Right kidney (tissue), 9 donors: ENCODE measurements at places on chromosomes 16 and 17.
A peak's percentile ranks its signal among the peaks of the same experiment; 100 is the strongest.

- DNase-seq = peak; percentile 22
These were observed 6.9 kb downstream of the RARA start for GRCh38 chr17:40315678-40316570.

- DNase-seq = peak; percentile 95
These were observed 479 bp downstream of the ITGA3 start for GRCh38 chr17:50056217-50056960.

DNA sequence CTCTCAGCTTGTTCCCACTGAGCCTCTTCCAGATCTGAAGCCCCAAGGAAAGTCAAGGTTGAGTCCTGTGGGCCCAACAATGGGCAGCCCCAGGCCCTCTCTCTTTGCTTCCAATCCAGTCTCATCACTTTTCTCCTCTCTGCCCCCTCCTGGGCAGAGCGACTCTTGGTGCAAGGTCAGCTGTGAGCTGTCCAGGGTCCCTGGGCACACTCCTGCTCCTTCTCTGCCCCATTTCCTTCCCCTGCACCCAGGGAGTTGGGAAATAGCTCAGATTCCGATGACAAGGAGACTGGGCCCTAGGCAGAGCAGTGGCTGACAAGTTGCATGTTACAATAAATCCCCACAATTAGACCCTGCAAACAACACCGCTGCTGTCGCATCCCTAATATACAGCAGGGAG is 16.1 kb upstream of the CRHR1 start:
- no peak for DNase-seq

GRCh38 chr16:23557779-23558702 is 514 bp downstream of the UBFD1 start:
- DNase-seq = no peak

- DNase-seq = no peak
These were observed 21.1 kb upstream of the TACO1 start for GRCh38 chr17:63579633-63580032.

- no peak for DNase-seq
These were observed 131.6 kb downstream of the MRTFB start for GRCh38 chr16:14202697-14203096.

DNA sequence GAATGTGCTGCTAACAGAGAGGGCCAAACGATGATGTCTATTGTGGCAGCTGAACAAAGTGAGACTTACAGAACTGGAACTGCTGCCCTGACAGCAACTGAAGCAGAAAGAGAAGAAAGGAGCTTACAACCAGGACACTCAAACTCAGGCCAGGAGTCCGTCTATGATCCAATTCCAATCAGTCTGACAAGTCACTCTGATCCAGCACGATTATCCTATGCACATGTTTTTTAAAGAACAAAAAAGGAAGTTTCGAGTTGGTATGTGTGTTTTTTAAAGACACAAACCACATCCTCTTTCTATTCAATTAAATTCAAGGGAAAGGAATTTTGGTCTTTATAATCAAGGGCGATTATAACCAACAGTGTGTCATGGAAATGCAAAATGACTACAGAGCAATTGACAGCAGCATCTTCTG is 42.4 kb upstream of the MTMR4 start:
- DNase-seq = no peak

GRCh38 chr16:35797811-35798210 is 2338.4 kb downstream of the TP53TG3F start:
- no peak for DNase-seq

DNA sequence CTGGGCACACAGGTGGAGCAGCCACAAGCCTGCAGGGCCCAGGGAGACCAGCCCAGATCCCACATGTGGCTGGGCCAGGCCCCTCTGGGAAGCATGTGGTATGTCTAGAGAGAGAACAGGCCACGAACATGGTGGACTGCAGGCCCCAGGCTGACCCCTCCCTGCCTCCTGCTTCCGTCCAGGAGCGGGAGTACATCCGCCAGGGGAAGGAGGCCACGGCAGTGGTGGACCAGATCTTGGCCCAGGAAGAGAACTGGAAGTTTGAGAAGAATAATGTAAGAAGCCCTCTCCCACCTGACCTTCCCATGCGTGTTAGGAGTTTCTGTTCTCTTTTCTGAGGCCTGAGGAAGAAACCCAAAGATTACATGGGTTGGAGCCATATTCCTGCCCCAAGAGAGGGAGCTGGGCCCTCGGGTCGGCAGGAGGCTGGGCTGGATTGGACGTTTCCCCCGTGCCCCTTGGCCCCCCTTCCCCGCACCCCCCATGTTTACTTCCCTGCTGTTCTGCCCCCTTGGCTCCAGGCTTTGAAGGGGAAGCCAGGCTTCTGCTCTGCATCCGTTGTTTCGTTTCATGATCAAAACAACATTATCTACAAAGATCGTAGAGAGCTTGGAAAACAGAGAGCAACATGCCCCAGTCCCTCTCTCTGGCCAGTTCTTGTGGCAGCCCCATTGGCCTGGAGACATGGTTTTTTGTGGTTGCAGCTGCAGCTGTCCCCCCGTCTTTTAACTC is 5.7 kb upstream of the TCAP start:
- DNase-seq = no peak

DNA sequence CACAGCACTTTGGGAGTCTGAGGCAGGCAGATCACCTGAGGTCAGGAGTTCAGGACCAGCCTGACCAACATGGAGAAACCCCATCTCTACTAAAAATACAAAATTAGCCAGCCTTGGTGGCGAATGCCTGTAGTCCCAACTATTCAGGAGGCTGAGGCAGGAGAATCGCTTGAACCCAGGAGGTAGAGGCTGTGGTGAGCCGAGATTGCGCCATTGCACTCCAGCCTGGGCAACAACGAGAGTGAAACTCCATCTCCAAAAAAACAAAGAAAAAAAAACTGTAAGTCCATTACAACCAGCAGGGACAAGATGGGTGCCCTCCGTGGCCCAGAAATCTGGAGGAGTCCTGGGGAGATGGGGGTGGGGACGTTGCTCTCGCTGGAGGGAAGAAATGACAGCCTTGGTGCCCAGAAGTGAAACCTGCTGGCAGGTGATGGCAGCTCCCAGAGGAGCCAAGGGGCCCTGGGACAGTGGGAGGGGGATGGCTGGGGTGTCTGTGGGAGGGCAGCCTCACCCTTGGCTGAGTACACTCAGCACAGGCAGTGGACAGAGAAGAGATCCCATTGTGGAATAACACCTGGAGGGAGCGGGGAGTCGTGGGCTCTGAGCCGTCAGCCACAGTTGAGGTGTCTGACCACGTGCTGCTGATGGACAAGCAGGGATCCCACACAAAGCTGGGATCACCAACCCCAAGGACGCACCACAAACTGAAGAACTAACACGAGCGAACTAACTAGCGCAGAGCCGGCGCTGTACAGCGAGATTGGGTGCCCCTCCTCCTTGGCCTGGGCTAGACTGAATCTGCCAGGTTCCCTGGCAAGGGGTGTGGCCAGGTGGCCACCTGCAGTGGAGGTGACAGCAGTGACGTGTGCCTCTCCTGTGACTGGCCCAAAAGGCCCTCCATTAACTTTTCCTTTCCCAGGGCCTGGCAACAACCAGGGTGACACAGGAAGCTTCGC is 46.9 kb upstream of the BAHCC1 start:
- no peak for DNase-seq

- no peak for DNase-seq
These were observed 4.6 kb upstream of the MFSD6L start for GRCh38 chr17:8803531-8804420.

DNA sequence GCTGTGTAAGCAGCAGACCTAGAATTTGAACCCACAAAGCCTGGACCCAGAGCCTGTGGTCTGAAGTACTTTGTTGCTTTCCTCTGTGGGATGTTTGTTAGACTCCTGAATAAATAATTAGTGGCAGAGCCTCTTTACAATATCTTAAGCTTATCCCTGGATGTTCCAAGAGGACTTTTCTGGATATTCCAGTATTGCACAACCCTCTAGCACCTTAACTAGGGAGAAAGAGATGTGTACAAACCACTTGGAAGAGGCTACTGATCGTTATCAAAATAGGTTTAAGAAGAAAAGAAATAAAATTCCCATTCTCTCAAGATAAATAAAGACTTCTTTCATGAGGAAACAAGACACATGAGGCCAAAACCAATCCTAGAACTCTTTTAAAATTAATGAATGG is 632.4 kb downstream of the CDH11 start:
- no peak for DNase-seq

- no peak for DNase-seq
These were observed 150.2 kb upstream of the CACNG5 start for GRCh38 chr17:66684731-66685130.

- DNase-seq = no peak
These were observed 16.7 kb upstream of the ADGRG1 start for GRCh38 chr16:57611706-57612105.

DNA sequence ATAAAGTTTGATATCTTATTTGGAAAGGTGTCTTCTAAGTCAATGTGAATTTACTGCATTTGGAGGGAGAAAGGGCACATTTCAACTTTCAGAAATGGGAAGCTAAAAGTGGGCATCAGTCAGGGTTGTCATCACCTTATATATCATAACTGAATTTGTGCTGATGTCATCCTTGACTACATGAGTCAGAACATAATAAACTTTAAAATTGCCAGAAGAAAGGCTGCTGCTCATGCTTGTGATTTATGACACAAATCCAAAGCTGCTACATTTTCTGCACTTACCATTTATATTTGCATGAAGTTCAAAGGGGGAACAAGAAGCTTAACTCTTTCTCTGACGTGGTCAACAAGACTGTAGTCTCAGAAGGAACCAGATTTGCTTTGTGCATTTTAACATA is 196.6 kb downstream of the UTP18 start:
- DNase-seq = no peak

DNA sequence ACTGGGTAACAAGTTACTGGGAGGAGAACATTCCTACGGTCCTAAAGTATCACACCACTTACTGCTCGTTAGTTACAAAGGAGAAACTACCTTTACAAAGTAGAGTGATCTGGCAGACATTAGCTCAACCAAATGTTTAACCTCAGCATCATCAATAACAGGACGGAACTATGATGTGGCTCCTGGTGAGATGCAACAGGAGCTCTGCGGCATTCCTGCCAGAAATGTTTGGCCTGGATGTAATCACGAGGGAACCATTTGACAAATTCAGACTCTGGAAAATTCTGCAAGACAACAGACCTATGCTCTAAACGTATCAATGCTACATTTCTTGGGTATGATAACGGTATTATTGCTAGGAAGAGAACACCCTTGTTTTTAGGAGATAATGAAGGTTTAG is 80.4 kb downstream of the MRM3 start:
- no peak for DNase-seq

GRCh38 chr17:56717471-56717870 is 116.2 kb downstream of the C17orf67 start:
- DNase-seq = no peak

GRCh38 chr17:46766493-46767491 is 51.7 kb downstream of the WNT3 start:
- DNase-seq = no peak

- no peak for DNase-seq
These were observed 29.7 kb upstream of the NGFR start for GRCh38 chr17:49465331-49465903.

GRCh38 chr17:61128661-61129115 is 271.0 kb upstream of the TBX2 start:
- DNase-seq = no peak

- DNase-seq = peak; percentile 27
These were observed 14.7 kb downstream of the TBX2 start for GRCh38 chr17:61414141-61414935.

GRCh38 chr17:35068249-35068648 is 4.7 kb upstream of the RFFL start:
- DNase-seq = no peak

- DNase-seq = no peak
These were observed 26.3 kb upstream of the SSTR5 start for GRCh38 chr16:1045993-1046911.

GRCh38 chr17:66791347-66791746 is 43.6 kb upstream of the CACNG5 start:
- no peak for DNase-seq
